SW480 (cell line): ENCODE measurements at places on chromosomes 11 and 22.

DNA sequence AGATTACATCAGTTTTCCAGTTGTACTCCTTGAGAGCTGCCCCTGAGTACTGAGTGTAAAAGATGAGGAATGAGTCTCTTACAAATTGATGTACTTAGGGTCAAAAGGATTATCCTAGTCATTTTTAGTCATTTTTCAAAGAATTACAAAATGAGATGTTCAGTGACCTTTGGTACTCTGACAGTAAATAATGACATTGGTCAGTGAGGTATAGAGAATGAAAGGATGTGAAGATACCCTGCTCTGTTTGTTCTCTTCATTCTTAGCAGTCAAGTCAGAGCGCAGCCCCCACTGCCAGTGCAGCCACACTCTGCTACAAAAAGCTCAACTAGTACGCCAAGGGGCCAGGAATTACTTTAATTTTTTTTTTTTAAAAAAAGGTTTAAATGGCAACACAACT, 4.1 kb upstream of the ESAM start:
- no peak for DNase-seq

GRCh38 chr11:111531687-111532364, 8.7 kb upstream of the LAYN start:
- peak; percentile 21 for DNase-seq

DNA sequence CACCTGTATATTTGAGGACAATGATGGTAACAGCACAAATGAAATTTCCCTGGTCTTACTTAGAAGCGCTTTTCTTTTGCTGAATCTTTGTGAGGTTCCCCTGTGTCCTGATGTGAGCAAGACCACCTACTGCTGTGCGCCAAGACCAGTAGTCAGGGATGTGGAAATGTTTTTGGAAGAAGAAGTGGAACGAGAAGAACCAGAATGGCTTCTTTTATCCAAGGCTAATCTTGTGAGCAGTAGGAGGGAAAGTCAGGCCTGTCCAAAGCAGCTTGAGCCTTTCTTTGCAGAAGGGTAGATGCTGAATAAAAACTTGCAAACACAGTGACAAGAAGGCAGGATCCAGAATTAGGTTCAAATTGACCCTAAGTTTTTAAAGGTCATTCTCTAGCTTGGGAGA, 223.0 kb downstream of the FAT3 start:
- DNase-seq, result no peak

DNA sequence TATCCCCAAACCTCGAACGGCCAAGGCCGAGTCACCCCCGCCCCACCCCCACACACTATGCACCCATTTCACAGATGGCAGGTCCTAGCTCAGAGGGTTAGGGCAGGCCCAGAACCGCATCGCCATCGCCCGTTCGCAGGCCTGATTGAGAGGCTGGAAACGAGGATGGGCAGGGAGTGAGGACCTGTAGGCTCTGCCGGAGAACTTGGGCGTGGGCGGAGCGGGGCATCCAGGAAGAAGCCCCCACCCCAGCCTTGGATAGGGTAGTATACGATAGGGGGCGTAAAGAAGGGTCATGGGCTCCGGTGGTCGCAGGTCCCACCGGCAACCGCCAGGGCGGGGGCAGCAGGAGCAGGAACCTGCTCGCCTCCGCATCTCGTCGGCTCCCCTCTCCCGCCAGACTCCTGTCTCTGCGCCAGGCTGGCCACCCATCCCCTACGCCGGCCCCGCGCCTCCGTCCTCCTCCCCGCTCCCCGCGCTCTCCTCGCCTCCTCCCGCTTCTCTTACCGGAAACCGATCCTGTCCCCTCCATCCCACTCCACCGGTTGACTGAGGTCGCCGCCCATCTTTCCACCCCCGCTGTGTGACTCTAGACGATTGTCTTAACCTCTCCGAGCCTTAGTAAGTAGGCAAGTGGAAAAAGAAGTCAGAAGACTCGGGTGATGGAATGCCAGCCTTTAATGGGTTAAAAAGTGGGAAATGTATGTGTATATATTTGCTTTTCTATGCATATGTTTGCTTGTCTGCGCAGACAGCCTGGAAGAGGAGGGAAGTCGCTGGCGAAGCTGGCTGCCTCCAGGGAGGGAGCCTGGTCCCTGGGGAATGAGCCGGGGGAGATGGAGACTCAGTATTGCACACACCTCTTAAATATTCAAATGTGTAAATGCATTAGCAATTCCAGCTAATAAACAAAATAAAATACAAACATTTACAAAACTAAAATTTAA, 52.8 kb downstream of the CYTH4 start:
- DNase-seq, result no peak

DNA sequence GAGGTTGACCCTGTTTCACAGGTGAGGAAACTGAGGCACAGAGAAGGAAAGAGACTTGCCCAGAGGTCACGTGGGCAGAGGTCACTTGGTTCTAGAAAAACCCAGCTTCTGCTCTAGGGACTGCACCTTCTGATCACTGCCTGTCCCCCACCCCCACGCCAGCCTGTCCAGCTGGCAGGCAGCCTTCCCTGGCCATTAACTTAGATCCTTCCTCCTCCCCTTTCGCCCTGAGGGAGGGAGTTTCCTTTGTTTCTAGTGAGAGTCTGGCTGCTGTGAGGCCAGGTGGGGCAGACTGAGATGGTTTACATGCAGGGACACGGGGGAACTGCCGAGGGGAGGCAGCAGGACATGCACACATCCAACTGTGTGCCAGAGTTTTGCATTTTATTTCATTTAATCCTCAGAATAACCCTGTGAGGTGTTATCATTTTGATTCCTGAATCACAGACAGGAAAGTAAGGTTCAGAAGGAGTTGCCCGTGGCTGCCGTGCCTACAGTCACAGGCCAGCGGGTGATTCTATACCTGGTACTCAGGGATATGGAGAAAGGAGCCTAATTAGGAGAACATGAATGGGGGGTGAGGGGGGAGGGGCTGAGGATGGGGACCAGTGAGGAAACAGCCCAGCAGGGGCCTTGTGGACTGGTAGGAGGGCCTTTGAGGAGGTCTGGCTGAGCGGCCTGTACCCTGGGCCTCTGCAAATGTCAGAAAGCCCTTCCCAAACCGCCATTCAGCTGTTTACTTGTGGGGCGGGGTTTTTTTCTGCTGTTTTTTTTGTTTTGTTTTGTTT, 3.4 kb downstream of the FAM83F start:
- DNase-seq, result no peak
